Smooth muscle cell of the brain vasculature (primary cell): ENCODE measurements at places on chromosomes 7 and 10.

DNA sequence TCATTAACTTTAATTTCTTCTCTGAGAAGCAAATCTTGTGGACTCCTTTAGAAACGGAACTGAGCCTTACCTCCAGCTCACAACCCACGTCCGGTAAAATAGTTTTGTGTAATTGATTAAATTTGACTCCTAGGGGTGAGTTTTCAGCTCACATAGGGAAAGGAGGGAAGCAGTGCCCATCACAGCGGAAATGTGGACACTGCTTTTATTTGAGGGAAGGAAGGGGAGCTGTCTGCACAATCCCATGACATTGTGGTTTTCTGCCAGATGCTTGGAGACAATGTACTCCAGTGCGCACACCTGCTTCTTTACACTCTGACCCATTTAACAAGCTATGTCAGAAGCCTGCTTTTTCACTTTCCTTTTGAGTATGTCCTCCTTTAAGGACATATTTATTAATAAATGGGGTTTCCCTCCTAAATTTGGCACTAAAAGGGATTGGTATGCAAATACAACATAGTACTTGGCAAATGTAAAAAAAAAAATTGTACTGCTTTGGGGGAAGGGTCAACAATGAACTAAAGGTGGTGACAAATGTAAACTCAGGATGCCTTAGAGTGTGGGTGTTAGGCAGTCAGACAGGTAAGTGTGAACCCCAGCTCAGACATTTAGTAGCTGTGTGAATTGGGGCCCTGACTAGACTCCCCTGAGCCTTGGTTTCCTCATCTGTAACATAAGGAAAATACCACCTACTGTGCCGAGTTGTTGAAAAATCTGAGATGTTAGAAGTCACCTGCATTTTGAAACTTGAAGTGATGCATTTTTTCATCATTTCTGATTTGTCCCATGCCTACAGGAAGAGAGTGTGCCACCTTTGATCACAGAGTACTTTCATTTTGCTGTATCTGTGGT is 90.2 kb upstream of the KLF6 start:
- no peak for DNase-seq

DNA sequence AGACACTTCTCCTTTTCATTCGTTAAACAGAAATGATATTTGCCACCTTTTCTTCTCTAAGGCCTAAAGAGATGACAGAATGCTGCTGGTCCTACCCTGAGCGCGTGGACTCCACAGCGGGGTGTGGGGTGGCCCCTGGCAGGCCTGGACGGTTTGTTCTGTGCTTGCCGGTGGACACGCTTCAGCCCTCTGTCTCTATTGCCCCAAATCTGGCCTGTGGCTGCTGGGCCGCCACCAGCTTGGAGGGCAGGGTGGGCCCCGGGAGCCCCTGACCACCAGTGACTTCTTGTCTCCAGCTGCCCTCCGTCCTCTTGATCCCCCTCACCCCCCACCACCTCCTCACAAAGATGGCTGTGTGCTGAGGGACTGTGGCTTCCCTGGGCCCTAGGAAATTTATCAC is 5.7 kb downstream of the CHST3 start:
- DNase-seq: no peak

DNA sequence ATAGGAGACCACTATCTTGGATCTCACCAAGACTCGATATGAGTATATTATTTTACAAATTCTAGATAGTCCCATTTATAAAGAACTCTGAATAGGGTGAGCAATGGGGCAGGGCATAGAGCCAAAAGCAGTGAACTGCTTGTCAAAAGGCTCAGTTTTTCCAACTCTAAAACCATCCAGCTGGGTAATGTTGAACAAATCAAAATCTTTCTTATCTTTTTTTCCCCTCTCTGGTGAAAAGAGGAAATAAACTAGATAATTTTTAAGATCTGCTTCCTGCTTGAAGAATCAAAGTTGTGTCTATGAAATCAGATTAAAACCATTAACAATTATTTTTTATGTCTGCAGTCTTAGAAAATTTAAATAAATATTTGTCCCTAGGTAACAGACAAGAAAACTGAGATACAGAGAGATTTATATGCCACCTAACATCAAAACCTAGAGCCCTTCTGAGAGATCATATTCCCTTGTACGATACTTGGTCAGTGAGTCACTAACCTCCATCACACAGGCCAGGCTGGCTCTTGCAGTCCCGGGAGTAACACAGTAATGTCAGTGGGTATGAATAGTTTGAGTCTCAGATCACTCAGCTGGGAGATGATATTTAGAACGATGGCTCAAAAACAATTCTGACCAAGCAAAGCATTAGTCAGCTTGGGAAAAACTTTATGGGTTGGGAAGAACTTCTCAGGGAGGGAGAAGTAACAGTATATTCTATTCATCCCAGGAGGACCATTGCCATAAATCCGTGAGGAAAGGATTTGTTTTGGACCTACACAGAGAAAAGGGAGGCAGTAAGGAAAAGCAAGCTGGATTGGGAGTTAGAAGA is 178.8 kb downstream of the REEP3 start:
- DNase-seq: peak; percentile 87

GRCh38 chr7:22855049-22855392 is 32.4 kb upstream of the TOMM7 start:
- DNase-seq: no peak

DNA sequence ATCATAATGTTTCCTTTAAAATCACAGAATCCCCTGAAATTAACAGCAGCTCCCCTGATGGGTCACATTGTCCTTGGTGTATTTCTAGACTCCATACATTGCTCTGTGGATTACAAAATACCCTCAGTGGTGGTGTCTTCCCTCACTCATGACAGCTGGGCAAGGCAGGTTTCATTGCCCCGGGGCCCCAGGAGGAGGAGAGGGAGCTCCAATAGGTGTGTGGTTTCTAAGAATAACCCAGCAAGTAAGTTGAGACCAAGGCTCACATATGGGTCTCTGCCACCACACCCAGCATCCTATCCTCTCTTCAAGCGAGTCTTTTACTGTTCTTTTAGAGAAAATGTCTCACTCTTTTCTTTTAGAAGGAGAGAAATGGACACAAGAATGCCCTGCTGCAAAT is 63.6 kb downstream of the PKD1L1 start:
- DNase-seq: no peak

DNA sequence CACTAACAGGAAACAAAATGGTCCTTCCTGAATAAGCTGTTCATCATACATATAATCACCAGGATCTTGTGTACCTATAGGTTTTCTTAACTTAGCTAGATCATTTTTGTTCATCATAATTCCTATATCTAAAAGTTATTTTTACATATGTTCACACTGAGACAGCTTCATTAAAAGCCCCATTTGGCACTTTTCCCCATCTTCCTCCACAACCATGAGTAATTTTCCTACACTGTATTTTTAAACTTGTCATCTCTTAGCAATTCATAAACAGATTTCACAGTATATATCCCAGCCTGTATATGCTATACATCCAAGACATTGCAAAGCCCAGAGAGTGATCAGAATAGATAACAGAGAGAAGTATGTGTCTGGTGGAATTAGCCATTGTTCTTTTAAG is 28.3 kb downstream of the ZNF365 start:
- no peak for DNase-seq

GRCh38 chr7:158066085-158066484 is 521.5 kb downstream of the PTPRN2 start:
- DNase-seq: no peak

DNA sequence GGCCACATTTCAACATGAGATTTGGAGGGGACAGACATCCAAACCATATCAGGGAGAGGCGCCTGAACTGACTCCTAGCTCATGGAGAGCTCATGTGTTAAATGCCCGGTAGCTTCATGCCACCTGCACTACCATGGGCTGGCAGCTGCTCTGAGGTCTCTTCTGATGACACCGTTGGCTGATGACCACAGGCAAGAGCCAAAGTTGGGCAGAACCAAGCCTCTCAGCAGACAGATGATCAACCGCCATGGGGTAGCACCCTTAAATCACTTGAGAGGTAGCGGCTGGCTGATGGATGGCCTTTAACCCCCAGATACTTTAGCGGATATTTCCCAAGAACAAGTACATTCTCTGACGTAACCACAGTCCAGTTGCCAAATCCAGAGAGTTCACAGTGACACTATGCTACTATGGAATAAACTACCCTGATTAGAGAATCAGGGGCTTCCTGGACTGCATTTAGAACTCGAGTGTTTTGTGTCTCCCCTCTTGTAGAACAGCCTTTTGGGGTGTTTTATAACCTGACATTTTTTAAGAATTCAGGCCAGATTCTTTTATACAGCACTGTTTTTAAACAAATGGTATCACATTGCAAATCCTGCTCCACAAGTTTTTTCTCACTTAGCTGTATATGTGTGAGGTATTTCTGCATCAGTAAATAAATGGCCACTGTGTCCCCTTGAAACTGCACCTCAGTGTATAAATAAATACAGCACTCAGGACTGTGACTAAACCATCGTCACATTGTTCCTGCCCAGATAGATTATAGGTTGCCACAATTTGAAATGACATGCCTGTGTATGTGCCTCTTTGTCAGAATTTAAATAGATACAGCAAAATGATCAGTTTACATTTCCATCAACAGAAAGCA is 30.8 kb upstream of the DRGX start:
- DNase-seq: no peak

- no peak for DNase-seq
These were observed 61.5 kb upstream of the ELMO1 start for GRCh38 chr7:37510043-37510634.

DNA sequence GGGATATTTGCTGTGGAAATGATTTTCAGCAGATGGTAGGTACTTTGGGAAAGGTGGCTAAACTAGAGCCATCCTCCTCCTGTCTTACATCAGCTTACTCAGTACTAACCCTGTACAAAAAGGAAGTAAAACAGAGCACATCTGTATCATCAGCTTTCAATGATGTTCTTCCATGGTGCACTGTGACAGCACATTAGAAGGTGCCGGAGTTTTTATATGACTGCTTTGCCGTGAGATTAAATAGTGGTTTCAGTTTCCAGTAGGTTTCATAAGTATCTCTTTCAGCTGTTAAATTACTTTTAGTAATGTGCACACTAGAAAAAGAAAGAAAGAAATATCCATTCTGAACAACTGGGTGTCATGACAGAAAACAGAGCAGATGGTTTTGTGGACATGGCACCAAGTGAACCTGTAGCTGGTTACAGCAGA is 86.5 kb downstream of the ARID5B start:
- no peak for DNase-seq

- DNase-seq: no peak
These were observed 599.5 kb downstream of the ARL4A start for GRCh38 chr7:13286916-13287315.

DNA sequence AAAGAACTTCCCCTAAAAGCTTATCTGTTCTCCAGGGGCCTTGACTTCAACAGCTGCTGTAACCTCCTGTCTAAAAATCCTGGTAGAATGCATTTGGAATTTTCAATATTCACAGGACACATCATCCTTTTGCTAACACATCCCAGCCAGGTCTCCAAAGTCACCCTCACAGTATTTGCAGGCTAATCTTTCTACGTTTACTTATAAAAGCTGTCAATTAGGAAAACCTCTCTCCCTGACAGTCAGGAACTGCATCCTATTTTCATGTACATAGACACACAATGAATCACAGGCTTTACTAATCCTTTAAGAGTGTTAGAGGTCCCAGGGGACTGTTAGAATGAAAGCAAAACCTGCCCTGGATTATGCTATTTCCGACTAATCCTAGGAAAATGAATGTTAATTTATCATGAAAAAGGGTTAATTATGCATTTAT is 102.2 kb downstream of the GFRA1 start:
- no peak for DNase-seq

DNA sequence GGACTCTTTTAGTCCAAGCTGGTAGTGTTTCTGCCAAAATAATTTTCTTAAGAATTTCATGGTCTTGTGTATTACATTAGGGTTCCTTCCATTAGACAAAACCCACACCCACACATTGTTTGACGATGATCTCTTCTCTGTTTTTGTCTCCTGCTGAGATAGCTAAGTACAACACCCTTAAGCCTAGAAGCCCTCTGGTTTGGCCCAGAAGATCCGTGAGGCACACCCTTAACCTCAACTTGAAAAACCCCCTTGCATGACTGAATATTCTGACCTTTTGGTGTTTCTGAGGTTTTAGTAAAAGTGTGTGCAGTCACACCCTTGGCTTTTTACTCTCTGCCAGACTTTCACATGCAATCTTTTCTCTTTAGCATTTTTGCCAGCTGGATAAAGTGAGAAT is 29.3 kb upstream of the ERCC6 start:
- no peak for DNase-seq

GRCh38 chr7:100433592-100434296 is 2.6 kb downstream of the PPP1R35 start:
- DNase-seq: no peak
